ENCODE measurements at places on chromosomes 6 and 20.
A peak's percentile ranks its signal among the peaks of the same experiment; 100 is the strongest.

DNA sequence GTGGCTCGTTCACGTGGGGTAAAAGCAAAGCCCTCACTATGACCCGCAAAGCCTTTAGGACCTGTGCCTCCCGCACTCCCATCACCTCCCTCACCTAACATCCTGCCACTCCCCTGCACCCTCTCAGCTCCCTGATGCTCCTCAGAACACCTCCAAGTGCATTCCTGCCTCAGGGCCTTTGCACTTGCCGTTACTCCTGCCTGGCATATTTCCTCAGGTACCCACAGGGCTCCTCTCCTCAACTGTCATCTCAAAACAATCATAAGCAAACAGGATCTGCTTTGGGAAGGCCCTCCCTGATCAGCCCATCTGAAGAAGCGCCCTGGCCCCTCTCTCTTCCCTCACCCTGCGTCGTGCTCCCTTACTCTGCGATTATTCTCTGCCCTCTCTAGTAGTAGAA is 49.1 kb downstream of the FGD2 start:
- no peak for DNase-seq

DNA sequence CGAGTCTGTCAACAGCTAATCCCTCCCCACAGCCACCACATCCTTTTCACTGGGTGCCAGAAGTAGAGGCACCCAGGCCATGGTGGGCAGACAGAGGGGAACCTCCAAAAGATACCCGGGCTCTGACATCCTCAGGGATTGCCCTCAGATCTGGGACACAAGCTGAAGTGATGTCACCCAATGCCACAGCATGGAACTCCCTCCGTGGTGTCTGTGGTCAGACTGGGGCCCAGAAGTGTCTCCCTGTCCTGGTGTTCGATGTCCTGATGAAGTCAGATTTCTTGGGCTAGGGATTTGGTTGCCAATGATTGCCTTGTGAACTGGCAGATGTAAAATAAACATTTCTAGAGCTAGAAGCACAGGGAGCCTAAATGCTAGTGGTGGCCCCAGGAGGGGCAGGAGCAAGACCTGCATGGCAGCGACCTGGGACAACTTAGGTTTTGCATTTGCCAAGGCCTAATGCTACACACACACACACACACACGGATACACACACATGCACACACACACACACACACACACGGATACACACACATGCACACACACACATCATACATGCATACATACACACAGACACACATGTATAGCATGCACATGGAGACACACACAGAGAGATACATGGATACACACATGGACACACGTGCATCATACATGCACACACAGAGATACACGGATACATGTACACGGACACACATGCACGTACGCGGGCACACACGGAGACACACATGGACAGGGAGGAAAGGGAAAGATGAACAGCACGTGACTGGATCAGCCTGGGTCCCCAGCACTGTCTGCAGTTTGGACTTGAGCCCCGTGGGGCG is 221.0 kb downstream of the NFATC2 start:
- no peak for DNase-seq

GRCh38 chr20:3888622-3889488 is at the start of gene PANK2:
Gene PANK2 (plus strand): TSS chr20:3889387.
- DNase-seq, result peak; percentile 89

GRCh38 chr6:106614592-106615257 is 14.6 kb downstream of the RTN4IP1 start:
- no peak for DNase-seq

- no peak for DNase-seq
Observed at GRCh38 chr6:100152201-100152600, 158.2 kb upstream of the MCHR2 start.

GRCh38 chr6:8238773-8239683 is 136.7 kb upstream of the EEF1E1 start:
- DNase-seq, result no peak

- DNase-seq, result no peak
Observed at GRCh38 chr20:59776626-59777330, 156.7 kb downstream of the SYCP2 start.

- DNase-seq, result no peak
Observed at GRCh38 chr6:17178326-17178725, 76.5 kb downstream of the STMND1 start.

Data from T-helper 1 cell (primary cell).